ENCODE measurements at places on chromosomes 4 and X.

- DNase-seq: no peak
Observed at GRCh38 chr4:152468408-152468807, 67.5 kb downstream of the FBXW7 start.

- DNase-seq: no peak
Observed at GRCh38 chrX:132689612-132690563, 201.1 kb upstream of the MBNL3 start.

- DNase-seq: no peak
Observed at GRCh38 chr4:82886147-82886942, 4.6 kb downstream of the SEC31A start.

DNA sequence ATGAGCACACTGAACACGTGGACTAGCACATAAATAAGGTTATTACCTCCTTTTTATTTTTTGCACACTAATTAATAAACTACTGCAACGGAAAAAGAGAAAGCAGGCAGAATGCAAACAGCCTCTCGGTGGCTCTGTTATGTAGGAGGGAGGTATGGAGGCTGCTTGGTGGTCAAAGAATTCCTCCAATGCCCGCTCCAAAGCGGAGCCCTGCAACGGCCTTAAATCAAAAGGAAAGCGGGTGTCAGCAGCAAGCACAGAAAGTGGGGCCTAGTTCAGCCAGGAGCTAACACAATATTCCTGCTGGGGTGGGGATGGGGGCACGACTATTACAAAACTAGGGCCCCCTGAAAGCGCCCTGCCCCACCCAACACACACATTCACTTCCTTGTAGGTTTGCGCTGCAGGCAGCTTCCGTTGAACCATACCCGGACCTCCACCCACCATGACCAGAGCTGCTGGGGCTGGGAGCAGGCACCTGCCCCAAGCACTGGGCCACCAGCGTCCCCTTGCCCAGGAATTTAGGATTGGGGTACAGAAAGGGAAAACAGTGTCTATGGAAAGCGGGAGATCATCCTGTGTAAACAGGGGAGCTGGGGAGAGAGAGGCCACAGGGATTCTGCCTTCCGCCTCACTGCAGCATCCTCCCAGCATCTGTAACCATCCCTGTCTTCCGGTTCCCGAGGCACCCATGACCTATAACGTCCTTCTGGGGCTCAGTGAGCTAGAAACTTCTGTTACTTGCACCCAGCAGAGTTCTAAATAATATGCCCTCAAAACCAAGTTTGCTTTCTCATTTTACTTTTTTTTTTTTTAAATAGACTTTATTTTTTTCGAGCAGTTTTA is 57.1 kb upstream of the DDX3X start:
- no peak for DNase-seq

DNA sequence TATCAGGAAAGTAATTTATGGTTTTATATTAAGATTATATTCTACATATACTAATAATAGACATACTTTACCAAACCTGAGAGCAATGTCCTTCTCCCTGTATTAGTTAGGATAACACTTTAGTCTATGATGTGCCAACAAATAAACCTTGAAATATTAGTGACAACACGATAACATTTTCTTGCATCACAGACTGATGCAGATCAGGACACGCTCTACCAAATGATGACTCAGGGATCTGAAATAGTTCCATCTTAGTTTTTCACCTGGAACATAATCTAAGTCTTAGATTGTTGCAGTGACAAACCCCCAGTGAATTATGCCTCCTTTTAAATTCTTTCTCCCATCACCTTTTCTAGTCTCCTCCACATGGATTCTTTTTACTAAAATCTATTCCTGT is 214.2 kb downstream of the CLCN4 start:
- no peak for DNase-seq
